ENCODE measurements at places on chromosomes 3 and 15.

DNA sequence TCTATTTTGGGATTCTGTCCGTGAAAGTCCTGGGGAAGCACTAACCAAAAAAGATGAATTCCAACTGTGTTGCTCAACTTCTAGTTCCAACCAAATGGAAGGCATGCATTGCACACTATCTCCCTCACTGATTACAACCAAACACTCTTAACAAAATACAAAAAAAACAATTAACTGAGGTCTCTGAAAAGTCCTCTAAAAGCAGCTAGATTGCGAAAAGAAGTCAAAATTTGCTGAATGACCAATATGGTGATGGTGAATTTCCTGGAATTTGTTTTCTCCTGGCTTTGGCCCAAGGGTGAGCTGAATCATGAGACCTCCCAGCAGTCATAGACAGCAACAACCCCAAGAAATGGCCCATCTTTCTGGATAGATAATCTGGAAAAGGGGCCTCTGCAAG, 28.3 kb downstream of the CYP19A1 start:
- DNase-seq = no peak

- DNase-seq = no peak
Measured at GRCh38 chr3:175246766-175247165, 387.6 kb downstream of the NAALADL2 start.

DNA sequence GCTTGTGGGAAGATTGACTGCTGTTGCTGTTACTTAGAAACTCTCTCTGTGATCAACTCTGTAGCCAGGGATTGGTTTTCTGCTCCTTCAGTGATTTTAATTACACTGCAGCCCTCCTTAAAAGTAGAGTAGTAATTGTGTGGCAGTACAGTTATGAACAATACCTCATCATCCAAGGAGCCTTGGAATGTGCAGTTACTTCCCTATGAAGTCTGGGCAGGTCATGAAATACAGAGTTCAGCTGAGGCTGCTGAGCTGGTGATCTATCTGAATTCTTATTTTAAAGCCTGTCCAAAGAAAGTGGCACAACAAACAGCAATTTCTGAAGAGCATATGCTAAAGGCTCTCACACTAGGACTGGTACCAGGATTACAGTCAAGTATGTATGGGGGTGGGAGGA, 37.4 kb upstream of the MRPL3 start:
- no peak for DNase-seq

- DNase-seq = no peak
Measured at GRCh38 chr3:40366203-40367162, 20.5 kb upstream of the ENTPD3 start.

Data from stimulated activated CD8-positive, alpha-beta memory T cell treated with anti-CD3 and anti-CD28 coated beads, Interleukin-15, amount 100 ng/mL, for 4 hours (primary cell).